ENCODE measurements at places on chromosomes 2 and 18. TPM values are rescaled to one million over a fixed set of nuclear protein-coding genes. Genes with fewer than 3 reads are reported as not detected.

GRCh38 chr2:36449943-36450392, 94.4 kb downstream of the CRIM1 start:
- DNase-seq = peak; percentile 45

- DNase-seq = no peak
Observed at GRCh38 chr2:21818212-21818795, 694.5 kb downstream of the TDRD15 start.

DNA sequence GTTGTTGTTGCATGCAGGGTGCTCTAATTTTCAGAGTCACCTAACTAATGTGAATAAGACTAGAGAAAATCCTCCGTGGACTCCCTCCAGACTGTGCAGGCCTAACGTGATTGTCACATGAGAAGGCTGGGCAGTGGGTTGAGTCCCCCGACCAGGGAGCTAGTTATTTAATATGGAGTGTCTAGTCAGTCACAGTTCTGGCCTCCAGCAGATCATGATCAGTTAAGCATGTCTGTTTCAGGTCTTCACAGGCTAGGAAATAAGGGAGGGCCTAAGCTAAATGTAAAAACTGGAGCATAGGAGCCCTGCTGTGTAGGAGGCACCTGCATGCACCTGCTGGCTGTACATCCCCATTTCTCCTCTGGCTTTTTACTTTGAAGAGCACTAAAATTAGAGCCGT, 86.8 kb downstream of the PRPF40A start:
- no peak for DNase-seq

DNA sequence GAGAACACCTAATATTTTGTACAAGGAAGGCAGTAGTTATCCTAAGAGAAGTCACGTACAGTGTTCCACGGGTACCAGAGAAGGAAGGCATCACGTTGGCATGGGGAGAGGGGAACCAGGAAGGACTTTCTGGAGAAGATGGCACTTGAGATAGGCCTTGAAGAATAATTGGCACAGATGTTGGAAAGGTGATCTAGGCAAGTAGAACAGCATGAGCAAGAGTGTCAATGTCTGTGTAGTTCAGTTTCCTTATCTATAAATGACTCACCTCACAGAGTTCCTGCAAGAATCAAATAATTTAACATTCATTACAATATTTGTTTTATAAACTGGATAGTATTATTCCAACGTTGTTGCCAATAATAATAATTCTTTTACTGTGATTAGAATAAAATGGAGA, 48.3 kb upstream of the BZW1 start:
- no peak for DNase-seq

GRCh38 chr2:30358842-30359241, 88.2 kb upstream of the LCLAT1 start:
- DNase-seq = no peak

DNA sequence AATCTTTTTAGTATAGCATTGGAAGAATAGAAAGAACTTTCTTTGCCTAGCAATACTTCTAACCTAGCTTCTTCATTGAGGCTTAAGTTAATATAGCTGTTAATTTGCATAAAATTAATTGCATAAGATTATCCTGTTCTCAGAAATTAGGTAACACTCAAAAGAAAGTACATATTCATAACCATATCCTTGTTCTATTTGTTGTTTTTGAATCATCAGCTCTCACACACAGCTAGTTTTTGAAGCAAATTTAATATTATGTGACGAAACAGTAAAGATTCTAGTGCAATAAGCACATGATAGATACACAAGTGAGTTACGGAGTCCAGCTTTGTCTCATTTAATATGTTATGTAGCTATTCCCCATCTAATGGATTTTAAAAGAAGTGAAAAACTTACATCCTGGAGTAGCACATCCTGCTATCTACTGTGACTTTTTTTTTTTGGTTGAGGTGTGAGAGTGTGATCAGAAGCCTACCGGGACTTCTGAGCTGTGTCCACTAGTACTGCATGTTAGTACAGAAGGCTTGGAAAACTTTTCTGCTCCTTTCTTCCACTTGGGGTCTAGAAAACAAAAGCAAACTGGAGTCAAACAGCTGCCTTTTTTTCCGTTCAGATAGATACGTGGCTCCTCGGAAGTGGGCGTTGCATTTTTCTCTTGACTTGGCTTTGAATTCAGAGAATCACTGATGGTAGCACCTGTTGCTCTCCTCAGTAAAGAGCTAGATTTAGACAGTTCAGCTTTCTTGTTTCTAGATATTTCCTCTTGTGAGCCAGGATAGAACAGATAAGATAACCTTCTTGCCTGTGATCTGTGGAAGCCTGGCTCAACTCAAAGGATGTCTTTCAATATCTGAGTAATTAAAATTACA, 27.2 kb downstream of the KDM3A start:
- DNase-seq = no peak

DNA sequence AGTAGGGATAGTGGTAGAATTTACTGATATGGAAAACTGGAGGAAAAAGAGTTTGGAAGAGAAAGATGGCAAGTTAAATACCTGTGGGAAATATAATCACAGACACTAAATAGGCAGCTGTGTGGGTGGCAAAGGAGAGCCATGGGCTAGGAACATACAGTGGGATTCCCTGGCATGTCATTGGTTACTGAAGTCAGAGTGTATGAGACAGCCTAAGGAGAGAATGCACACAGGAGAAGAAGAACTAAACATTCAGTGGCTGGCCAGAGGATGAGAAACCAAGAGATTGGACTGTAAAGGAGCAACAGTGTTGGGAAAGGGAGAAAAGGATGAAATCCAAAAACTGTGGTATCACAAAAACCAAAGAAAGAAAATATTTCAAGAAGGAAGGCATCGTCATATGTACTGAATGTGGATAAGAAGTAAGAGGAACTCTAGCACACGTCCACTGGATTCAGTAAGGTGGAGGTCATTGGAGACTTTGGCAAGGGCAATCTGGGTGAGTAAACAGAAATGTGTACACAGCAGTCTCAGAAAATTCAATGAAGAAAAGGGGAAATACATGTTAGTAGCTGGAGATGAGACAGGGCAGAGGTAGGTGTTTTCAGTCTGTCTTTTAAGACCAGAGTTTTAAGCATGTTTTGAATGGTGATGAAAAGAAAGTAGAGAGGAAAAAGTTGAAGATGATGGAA, 83.3 kb downstream of the SPIRE1 start:
- DNase-seq = no peak

DNA sequence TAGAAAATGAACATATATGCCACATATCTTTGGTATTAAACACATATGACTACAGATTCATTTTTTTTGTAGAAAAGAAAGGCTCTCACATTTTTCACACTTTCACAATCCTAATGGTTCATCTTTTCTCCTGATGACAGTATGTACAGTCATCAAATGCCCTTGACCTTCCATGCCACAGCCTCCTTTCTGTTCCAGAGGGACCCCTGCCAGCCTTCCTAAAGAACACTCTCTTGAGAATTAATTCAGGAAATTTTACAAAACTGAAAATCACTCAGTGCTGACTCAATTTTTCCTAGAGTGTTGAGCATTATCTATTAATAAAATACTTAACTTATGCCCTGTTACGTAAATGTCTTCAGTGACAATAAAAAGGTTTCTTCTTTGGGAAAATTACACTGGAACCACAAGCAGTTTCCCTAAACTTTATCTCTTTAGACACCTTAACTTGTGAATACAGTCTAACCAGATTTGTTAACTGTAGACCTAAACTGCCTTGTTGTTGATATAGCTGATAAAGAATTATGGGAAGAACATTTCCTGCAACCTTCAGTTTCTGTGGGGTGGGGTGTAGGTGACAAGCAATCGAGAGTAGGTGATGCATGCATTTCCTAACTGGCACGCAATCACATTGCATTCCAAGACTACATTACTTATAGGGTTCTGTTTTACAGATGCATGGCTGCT, 15.3 kb upstream of the ACOXL start:
- DNase-seq = no peak

- no peak for DNase-seq
Observed at GRCh38 chr2:64128943-64129391, 15.3 kb downstream of the PELI1 start.

- DNase-seq = peak; percentile 56
Observed at GRCh38 chr2:166239548-166239947, 111.7 kb upstream of the SCN1A start.

GRCh38 chr2:20212871-20213503, 11.9 kb downstream of the SDC1 start:
- DNase-seq = no peak

DNA sequence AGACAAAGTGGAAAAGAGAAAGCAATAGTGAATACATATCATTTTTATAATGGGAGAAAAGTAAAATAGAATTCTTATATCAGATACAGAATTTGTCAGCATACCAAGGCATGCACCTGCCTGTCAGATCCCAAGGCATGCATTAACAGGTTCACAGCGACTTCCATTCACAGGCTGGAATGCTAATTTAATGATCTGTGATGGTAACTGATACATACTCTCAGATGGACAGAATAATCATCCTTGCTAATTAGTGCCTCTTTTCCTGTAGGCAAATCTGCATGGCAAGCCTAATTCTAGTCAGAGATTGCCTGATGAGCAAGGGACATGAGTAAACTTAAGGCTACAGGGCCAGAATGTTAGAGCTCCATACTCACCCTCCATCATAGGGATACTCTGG, 76.1 kb downstream of the PRKRA start:
- DNase-seq = no peak

DNA sequence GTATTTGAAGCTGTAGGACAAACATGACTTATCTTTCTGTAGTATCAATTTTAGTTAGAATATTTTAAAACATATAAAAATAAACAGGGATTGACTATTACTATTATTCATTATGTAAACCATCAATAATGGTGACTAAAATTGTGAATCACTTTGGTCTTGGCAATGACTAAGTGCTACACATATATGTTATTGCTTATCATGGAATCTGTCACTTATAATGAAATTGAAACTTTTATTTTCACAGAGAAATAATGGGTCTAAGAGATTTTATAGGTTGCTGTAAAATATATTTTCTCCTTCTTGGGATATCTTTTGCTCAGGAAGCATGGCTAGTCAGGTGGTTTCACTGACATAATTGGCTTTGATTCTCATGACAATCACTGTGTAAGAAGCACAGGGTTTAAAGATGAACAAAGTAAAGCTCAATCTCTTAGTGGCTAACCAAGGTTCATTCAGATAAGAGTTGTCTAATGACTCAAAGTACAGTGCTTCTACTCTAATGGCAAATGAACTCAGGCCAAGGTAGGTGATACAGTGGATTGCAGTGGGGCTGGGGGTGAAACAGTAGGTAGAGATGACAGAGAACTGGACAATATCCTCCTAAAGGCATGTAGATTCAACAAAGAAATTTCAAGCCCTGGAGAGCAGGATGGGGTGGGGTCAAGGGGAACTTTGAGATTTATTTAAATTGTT, 98.6 kb upstream of the FANCL start:
- DNase-seq = no peak

- no peak for DNase-seq
Observed at GRCh38 chr2:46534589-46534988, 55.2 kb downstream of the TMEM247 start.

GRCh38 chr18:23238651-23239349, 103.5 kb downstream of the CABLES1 start:
- DNase-seq = no peak

DNA sequence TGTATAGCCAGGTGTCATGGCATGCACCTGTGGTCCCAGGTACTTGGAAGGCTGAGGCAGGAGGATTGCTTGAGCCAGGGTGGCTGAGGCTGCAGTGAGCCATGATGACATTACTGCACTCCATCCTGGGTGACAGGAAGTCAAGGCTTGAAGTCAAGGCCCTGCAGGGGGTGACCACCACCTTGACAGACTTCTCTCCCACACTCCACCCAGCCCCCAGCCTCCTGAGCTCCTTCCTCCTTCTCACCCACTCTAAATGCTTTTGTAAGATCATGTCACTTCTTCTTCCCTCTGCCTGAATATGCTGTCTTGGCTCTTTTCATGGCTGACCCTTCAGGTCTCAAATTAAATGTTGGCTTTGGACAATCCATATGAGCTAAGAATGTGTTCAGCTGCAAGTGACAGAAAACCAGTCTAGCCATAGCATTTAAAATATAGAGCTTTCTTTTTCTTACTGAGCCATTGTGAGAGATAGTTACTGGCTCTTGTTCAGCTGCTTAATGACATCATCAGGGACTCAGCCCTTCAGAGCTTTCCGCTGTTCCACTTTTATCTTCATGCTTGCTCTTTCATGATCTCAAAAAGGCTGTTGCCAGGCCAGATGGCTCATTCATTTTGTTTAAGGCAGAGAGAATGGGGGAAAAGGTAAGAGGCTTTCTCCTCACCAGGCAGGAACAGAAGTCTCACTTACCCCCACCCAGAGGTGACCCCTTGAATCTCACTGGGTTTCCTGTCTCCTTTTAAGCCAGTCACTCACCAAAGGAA, 36.7 kb upstream of the TTC39C start:
- DNase-seq = no peak

GRCh38 chr2:9377461-9378097, 45.7 kb downstream of the ITGB1BP1 start:
- DNase-seq = no peak

GRCh38 chr2:191740016-191740419, 62.1 kb downstream of the NABP1 start:
- DNase-seq = no peak

DNA sequence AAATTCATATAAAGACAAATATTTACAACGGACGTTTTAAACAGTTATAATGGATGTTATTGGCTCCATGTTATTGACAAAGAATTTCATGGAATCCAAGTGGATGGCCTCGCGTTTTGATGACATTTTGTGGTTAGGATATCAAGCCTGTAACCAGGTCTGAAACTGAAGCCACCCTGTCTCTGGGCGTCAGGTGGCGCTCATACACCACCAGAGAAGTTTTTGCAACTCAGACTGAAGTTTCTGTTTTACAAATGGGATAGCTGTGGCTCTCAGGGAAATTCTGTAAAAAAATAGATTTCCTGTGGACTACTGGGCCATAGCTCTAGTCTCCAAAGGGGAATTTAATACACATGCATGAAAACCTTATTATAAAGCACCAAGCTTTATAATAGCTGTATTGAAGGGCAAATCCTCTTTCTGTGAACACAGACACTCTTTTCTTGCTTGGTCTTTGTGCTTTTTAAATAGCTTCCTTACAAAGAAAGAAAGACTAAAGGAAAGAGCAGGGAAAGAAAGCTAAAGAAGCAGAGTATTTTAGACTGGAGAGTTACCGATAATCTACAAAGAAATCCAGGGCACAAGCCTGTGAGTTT, 86.7 kb downstream of the C18orf54 start:
- DNase-seq = peak; percentile 26

- DNase-seq = no peak
Observed at GRCh38 chr2:656676-657075, 20.5 kb downstream of the TMEM18 start.

DNA sequence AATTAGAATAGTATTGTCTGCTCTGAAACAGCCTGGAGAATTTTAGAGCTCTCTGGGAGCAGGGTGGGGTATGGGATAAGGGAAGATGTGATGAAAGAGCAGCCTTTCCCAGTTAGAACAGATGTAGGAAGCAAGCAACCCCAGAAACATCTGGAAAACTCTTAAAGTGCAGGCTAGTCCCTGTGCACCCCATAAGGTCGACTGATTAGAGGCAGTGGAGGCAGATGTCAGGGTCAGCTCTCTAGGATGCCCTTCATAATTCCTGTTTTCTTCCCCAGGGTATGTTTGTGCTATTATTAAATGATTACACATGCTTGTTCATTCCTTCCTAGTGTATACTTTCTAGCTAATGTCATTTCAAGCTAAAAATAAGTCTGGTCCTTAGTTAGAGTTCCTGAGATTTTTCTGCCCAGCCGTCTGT, 41.7 kb downstream of the PTPRM start:
- no peak for DNase-seq

The INHBB gene
- total RNA-seq = not detected

The SERPINB10 gene
- not detected for total RNA-seq

The MAP3K20 gene
- total RNA-seq = 30.4 TPM

The KIAA2012 gene
- total RNA-seq = not detected

The ASB18 gene
- total RNA-seq = not detected

The TUBB8B gene
- not detected for total RNA-seq

The TMEM247 gene
- 4.7 TPM for total RNA-seq

The ANKRD53 gene
- 0.18 TPM for total RNA-seq
